ENCODE measurements at places on chromosomes 3 and 15.

DNA sequence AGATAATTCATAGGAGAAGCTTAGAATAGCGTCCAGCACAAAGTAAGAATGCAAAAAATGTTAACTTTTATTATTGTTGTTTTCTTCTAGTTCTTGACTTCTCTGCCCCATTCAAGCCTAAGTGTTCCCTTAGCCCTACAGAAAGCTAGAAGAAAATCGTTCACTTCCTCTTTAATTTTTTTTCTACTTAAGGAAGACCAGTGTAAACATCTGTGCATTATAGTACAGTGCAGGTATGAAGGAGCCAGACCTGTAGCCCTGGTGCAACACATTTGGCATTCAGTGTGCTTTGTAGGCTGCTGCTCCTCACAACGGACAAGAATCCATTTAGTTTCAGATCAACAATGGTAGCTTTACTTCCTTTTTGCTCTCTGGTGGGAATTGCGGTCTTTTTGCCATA lies 127.8 kb upstream of the SLC7A14 start:
- no peak for DNase-seq

DNA sequence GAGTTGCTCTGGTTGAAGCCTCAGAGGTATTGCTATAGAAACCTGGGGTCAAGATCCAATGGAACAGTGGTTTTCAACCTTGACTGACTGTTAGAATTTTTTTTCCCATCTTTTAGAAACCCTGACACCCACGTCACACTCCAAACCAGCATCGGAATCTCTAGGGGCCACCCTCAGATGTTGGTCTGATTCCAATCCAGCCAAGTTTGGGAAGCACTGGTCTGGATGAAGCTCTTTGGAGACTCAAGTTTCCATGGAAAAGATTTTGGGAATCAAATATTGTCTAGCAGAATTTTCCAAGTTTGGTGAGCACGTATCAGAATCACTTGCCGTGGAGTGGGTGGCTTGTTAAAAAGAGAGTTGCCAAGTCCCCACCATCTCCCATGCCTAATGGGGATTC lies 103.8 kb downstream of the THSD4 start:
- DNase-seq, result no peak

DNA sequence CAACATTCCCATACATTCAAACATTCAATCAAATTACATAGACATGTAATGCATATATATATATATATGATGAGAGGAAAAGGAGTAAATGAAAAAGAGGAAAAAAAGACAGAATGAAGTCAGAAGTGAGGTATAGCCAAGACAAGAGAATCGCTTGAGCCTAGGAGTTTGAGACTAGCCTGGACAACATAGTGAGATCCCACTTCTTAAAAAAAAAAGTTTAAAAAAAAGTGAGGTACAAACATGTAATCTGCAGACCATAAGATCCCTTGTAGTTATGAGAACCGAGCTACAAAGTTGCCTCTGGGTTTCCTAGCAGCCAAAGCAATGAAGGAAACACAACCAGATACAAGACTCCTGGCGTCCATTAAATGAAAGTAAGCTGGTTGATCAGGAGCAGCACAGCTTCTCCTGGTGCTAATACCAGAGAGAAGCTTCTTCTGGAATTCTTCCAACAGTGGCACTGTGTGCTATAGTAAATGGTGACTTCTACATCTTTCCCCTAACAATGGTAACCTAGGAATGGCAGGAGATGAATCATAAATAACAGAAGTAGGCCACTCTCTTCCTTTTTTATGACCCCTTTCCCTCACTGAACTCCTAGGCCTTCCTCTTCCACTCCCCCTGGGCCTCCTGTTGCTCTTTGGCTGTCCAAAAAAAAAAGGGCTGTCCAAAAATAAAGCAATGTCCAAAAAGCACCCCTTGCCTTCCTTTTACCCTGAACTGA lies 3.5 kb downstream of the KCNMB3 start:
- no peak for DNase-seq

GRCh38 chr3:38085311-38085942 lies 46.4 kb downstream of the DLEC1 start:
- DNase-seq, result no peak

GRCh38 chr3:168620854-168621253 lies 525.1 kb upstream of the GOLIM4 start:
- no peak for DNase-seq

- no peak for DNase-seq
Observed at GRCh38 chr3:175005881-175006280, 146.7 kb downstream of the NAALADL2 start.

DNA sequence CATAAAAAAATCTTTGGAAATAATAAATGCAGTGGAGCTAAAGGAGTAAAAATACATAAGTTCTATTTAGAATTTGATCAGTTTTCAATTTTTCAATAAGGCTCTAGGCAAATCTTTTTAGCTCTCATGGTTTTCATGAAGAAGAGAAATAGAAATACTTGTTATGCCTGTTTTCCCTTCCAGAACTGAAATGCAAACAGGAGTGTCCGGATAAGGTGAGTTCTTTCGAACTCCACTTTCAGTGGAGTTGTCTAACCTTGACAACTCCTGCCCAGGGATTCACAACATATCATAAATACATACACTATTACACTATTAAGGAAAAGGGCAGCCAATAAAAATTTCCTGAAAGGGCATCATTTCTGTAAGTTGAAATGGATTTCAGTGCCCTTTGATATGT lies 216.4 kb upstream of the SLC2A2 start:
- no peak for DNase-seq

DNA sequence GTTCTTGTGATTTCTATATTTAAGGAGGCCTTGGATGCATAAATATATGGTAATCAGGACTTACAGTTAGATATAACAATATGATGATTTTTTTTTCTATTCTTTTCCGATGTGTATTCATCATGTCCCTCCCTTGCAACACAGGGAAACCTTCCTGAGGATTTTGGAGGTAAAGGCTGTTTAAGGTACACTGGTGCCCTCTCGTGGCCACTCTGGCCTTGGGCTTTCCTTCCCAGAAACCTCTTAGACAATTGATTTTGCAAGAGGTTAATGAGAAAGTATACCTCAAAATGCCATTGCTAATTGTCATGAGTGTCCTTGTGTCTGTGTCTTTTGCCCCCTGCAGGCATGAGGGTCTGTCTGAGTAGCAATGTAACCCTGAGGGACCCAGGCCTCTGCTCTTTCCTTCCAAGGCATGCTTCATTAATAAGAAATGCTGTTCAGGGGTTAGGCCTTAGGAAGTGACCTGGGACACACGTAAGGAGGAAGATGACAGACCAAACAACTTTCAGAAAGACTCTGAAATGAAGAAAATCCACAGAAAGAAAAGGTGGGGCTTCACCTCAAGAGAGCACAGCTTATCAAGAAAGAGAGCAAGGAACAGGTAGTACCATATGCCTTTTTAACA lies 70.3 kb upstream of the PPP2R3A start:
- peak; percentile 55 for DNase-seq

DNA sequence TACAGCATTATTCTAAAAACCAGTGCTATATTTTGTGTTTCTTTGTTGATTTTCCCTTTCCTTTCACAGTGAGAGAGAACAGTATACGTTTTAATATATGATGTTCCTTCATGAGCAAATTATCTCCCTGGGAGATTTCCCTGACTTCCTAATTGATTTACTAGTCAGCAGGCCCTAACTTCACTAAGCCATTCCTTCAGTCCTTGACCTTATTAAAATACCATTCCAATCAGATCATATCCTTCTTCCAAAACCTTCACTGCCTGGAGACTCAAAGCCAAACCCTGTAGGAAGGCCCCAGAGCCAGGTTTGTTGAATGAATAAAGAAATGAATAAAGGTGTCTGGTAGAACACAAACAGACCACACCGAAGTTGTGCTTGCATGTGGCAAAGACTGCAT lies 43.8 kb upstream of the ARHGEF3 start:
- DNase-seq, result no peak

DNA sequence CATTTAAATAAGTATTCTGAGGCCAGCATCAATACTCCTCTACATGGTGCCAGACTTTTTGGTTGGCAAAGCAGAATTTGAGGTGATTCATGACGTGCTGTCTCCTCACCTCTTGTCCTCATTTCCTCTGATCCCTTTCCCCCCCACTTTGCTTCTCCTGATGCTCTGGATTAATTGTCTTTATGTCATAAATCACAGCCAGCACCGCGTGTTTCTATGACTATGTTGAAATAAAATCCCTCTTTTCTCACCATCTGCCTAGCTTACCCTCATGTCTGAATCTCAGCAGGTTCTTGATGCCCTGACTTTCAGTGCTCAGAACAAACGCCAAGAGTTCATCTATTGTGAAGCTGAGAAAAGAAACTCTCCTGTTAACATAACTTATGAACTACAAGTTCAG lies 19.7 kb upstream of the PTPRG start:
- DNase-seq, result no peak

GRCh38 chr15:67564968-67565345 lies 22.5 kb downstream of the MAP2K5 start:
- no peak for DNase-seq

GRCh38 chr3:133987948-133988484 lies 41.7 kb downstream of the SLCO2A1 start:
- no peak for DNase-seq

GRCh38 chr3:153429821-153430220 lies 267.8 kb downstream of the RAP2B start:
- no peak for DNase-seq

DNA sequence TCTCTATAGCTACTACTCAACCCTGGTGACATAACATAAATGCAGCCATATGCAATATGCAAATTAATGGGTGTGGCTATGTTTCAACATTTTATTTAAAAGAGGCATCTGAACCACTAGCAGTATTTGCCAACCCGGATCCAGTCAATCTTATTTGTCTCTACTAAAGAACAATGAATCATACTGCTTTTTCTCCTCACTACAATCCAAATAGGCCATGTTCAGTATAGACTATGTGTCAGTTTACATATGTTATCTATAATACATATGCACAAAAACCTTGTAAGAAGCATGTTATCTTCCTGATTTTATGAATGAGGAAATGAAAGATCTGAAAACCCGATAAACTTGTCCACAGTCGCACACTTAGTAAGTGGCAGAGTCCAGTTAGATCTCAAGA lies 125.7 kb downstream of the STAG1 start:
- DNase-seq, result no peak
